NCI-H460 (cell line): ENCODE measurements at places on chromosomes 1 and 21.
A peak's percentile ranks its signal among the peaks of the same experiment; 100 is the strongest.

DNA sequence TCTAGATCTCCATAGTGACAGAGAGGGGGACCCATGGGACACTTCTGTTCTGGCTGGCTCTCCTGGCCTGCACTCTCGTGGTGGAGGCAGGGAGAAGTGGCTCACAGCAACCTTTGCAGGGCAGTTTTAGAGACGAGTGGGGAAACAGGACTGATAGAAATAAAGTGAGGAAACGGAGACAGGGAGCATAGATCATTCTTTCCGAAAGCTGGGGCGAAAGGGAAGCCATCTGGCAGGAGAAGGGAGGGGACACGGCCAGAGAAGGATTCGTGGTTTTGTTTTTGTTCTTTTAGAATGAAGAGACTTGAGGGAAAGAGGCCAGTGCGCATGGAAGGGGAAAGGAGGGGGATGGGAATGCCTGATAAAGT is 3.5 kb downstream of the TIE1 start:
- DNase-seq: no peak

DNA sequence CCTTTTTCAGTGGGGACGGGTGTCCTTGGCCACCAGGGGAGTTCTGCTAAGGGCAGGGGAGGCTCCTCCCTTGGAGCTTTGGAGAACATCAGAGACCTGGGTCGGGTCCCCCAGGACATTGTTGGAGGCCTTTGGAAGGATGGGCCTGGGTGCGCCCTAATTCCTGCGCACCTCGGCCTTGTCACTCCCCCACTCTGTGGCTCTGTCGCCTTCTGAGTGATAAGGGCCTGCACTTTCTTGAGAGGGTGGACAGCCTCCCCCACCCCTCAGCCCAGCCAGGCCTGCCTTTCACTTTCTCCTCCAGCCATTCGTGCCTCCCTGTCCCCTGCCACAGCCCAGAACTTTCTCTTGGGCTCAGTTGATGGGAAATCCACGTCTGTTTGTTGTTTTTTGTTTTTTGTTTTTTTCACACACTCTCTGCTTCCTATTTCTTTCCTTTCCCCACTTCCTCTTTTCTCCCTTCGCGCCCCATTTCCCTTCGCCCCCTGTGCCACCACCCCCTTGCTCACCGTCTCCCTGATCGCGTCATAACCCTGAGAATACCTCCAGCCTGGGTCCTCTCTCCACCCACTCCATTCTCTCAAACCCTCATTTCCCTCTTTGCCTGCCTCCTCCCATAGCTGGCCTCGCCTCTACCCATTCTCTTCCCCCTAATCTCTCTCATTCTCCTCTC is 85.6 kb downstream of the PAX7 start:
- no peak for DNase-seq

DNA sequence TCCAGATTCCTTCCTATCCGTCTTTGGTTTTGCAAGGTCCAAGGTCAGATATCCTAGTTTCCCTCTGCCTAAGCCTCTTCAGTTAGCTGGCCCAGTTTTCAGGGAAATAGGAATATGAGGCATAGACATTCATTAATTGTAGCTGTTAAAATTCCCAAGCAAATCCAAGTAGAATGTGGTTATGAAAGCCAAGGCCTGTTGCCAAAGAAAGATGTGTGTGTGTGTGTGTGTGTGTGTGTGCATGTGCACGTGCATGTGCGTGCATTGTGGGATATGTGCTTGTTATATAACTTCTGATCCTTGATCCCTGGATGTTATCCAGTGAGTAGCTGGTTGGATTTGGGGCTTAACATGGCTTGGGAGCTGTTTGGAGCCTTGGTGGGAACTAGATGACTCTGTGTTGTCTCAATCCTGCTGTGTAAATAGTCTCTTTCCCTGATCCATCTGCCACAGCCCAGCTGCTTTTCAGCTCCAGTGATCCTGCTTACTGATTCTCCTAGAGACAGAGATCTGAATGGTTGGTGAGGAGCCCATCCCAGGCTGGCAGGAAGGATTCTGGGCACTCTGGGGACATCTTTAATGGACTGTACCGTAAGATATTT is 70.6 kb upstream of the GCLM start:
- no peak for DNase-seq

DNA sequence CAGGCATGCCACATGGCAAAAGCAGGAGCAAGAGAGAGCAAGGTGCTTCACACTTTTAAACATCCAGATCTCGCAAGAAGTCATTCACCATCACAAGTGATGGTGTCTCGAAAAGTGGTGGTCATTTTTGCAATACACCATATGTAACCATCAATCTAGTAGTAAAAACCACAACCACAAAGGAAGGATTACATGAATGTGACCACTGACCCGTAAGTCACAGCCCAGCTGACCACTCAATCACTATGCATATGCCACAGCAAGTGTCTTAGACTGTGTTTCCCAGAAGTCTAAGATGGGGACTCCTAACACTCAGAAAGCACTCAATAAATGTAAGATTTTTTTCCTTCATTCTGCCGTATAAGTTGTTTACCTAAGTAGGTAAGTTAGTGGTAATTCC is 76.9 kb downstream of the FH start:
- no peak for DNase-seq

- DNase-seq: no peak
These were observed 29.0 kb downstream of the DHCR24 start for GRCh38 chr1:54857746-54858561.

GRCh38 chr21:42745511-42746239 is 92.3 kb downstream of the PDE9A start:
- DNase-seq: no peak

DNA sequence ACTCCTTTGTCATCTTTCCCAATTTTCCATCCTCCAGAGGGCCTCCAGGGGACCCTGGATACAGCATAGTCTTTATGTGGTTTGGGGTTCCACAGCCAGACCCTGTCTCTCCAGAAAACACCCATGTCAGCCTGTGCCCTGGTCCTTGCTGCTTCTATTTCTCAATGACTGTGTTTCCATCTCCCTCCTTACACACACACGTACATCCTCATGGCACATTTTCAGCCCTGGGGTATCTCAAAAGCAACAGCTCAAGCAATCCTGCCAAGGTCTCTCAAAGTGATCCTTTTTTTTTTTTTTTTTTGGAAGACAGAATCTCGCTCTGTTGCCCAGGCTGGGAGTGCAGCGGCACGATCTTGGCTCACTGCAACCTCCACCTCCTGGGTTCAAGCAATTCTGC is 22.3 kb downstream of the QSOX1 start:
- DNase-seq: no peak

- DNase-seq: no peak
These were observed 98.8 kb downstream of the RHOU start for GRCh38 chr1:228833911-228834688.

GRCh38 chr21:28213261-28213660 is 779.4 kb downstream of the LTN1 start:
- DNase-seq: no peak

GRCh38 chr1:110765640-110766335 is 91.0 kb upstream of the KCNA3 start:
- peak; percentile 33 for DNase-seq

- DNase-seq: no peak
These were observed 6.9 kb upstream of the TAS1R2 start for GRCh38 chr1:18866314-18866713.

- no peak for DNase-seq
These were observed 10.8 kb downstream of the ETS2 start for GRCh38 chr21:38816400-38816977.

- no peak for DNase-seq
These were observed 127.3 kb downstream of the SIK1 start for GRCh38 chr21:43299441-43300277.

GRCh38 chr1:12709696-12710095 is 6.2 kb upstream of the AADACL3 start:
- DNase-seq: no peak

- DNase-seq: no peak
These were observed 3.2 kb upstream of the DENND1B start for GRCh38 chr1:197778366-197778945.

DNA sequence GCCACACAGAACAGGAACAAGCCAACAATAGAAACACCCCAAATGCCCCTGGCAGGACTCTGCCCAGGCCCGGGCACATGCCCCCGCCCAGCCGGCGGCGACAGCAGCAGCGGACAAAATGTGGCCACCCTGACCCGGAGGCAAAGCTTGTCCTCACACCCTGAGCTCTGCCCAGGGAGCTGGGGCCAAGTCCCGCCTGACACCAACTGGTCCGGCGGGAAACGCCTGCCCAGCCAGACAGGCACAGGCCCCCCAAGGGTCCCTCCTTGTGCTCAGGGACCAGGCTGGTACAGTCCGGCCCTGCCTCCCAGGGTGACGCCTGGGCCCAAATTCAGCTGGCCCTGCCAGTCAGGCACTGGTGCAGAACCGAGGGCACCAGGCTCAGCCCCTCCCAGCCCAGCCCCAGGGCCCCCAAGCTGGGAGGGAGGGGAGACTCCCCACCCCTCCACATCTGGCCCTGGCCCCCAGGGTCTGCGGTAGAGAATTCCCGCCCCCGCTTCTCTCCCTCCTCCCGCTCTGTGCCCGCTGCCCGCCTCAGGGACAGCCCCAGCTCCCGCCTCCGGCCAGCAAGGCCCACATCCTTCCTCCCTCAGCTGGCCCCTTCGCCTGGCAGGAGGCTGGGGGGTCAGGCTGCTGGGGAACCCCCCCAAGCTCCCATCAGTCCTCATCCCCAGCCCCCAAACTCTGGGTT is 2.0 kb downstream of the AHDC1 start:
- no peak for DNase-seq
